ENCODE measurements at places on chromosomes 13 and 19. TPM values are rescaled to one million over a fixed set of nuclear protein-coding genes. Genes with fewer than 3 reads are reported as not detected.

GRCh38 chr13:51064753-51065152 is 46.3 kb downstream of the C13orf42 start:
- no peak for DNase-seq

SGCG gene
- total RNA-seq, result not detected

ZFP82 gene
- total RNA-seq, result 3.1 TPM

DNA sequence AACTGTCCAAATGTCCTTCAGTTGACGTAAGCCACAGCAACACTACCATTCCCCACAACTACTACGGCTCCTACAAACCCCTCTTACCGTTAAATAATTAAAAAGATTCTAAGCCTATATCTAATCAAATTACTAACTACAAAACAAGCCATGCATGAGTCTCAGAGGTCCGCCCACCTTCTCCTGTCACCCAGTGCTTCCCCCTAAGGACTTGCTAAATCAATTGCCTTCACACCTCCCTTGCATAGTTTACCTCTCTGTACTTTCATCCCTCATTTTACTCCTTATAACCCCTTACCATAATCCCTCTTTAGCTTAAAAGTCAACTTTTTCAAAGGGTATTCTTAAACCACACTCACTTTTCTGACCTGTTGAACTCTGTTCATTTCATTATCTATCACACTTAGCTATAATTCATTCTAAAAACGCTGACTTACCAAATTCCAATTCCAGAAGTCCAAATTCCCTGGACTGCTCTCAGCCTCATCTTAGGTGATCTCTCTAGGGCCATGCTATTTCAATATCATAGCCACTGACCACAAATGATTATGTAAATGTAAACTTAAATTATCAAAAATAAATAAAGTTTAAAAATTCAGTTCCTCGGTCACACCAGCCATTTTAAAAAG is 187.8 kb downstream of the DIAPH3 start:
- no peak for DNase-seq

NTF4 gene
- total RNA-seq, result not detected

DAPK3 gene
- 29.5 TPM for total RNA-seq

GRCh38 chr19:55494172-55494761 is 6.0 kb downstream of the SSC5D start:
- DNase-seq, result no peak
